NCI-H1436 treated with DMSO at 0.1 percent for 48 hours (cell line): ENCODE measurements at places on chromosomes 5 and 9.

DNA sequence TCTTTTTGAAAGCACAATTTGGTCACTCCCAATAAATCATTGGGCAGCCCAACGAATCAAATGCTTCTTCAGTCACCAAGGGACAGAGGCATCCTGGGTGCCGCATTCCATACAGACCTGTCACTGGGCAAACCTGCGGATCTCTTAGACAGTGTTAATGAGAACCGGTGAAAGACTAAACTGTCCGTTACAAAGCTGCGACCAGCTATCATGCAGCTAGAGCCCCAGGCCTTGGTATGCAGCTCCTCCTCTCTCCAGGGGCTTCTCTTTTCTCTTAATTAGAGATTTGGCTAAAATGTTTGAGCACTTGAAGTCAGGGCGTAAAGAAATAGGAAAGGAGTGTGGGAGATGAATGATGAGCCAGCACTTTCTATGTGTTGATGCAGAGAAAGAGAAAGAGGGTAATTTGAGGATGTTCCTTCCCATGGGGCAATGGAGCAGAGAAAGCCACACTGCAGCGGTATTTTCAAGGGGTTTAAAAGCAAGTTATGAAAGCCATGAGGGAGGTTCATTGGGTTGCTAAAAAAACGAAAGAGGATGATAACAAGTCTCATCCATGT, 175.3 kb downstream of the RFK start:
- DNase-seq = no peak

DNA sequence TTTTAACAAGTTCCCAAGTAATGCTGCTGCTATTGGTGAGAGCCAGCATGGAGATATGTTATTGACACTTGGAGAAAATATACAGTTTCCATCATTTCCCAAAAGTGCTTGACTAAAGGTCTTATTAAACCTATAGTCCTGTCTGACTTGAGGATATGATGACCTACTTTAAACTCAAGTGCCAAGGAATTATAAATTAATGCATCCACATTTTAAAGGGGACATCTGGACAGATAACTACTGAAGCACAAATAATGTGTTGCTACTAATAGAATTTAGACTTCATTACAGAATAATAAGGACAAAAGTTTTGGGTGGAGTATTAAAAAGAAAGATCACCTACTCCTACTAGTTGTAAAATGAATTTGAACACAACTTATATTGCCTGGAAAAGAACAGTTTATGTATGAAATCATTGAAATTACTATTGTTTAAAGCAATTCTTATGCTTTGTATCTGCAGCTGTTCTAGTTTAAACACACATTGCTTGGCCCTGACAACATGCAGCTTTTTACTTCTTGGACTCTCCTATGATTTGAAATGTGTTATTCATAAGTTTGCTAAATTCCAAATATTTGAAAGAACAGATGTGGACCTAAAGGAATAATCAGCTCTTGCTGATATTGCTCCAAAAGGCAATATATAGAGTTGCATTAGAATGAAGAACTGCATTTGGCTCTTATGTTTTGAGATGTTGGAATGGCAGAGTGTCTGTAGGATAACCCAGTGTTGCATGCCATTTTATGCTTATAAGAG, 73.4 kb downstream of the SGCD start:
- no peak for DNase-seq

GRCh38 chr5:143011585-143011984, 241.4 kb downstream of the ARHGAP26 start:
- no peak for DNase-seq

DNA sequence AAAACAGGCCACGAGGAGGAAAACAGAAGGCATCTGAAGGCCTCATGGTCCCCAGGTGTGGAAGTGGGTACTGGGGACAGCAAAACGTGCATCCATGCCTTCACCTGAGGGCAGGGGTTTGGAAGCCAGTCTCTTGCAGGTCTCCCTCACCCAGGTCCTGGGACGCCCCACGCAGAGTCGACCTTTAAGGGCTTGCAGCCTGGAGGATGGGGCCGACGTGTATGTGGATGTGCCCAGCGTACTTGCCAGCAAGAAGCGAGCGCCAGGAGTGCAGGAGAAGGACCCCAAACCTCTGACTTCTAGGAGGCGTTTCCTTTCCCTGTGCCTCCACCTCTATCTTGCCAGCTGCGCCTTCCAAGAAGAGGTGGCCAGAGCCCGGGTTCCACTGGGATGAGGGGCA, 65.9 kb downstream of the OTULIN start:
- no peak for DNase-seq

DNA sequence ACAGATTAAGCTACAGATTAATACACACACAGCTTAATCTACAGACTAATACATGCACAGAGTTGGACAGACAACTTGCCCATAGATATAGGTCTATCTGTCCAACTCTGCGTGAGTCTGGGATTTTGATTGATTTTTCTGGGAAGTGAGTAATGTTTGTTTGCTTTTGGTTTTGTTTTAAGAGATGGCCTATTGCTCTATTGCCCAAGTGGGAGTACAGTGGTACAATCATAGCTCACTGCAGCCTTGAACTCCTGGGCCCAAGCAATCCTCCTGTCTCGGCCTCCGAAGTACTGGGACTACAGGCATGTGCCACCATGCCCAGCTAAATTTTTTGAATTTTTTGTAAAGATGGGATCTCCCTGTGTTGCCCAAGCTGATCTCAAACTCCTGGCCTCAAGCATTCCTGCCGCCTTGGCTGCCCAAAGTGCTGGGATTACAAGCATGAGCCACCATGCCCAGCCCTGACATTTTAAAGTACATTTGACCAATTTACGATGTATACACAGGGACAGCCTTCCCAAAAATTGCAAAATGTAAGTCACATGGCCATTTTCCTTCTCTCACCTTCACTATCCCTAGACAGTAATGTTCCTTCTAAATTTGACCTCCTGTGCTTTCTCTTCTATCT, 50.8 kb downstream of the PAPPA start:
- DNase-seq = no peak

GRCh38 chr9:99752417-99753109, 69.1 kb upstream of the NR4A3 start:
- no peak for DNase-seq

DNA sequence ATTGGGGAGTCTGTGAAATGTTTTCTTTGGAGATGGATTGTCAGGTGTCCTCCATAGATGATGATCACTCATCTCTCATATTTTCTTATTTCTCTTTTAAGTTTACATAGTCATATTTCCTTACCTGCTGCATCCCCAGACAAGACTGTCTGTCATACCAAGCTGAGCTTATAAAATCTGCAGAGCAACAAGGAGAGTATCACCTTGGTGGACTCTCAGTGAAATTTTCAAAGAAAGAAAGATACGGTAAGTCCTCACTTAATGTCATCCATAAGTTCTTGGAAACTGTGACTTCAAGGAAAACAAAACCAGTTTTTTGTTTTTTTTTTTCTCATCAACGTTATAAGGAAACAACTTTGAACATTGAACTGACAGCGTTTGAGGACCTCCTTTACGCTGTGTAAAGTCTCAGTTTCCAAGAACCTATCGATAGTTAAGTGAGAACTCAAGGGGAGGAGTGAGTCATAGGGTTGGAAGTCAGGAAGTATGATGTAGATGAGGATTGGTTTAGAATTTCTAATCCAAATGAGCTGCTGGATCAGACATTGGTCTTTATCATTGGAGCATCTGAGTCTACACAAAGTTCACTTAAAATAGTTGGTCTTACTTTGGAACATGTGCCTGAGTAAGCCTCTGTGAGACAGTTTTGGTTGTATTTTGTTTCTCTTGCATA, 45.5 kb downstream of the SPIN1 start:
- DNase-seq = no peak

GRCh38 chr5:133497608-133498348, 114.6 kb downstream of the FSTL4 start:
- no peak for DNase-seq

DNA sequence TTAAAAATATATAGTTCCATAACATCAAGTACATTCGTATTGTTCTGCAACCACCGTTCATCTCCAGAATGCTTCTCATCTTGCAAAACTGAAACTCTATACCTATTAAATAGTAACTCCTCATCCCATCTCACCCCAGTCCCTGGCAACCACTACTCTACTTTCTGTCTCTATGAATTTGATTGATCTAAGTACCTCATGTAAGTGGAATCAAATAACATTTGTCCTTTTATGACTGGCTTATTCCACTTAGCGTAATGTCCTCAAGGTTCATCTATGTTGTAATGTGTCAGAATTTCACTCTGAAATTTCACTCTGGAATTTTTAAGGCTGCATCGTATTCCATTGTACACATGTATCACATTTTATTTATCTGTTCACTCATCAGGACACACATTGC, 132.1 kb upstream of the RUSC2 start:
- DNase-seq = no peak
